ENCODE measurements at places on chromosomes 2 and 18. TPM values are rescaled to one million over a fixed set of nuclear protein-coding genes. Genes with fewer than 3 reads are reported as not detected.

DNA sequence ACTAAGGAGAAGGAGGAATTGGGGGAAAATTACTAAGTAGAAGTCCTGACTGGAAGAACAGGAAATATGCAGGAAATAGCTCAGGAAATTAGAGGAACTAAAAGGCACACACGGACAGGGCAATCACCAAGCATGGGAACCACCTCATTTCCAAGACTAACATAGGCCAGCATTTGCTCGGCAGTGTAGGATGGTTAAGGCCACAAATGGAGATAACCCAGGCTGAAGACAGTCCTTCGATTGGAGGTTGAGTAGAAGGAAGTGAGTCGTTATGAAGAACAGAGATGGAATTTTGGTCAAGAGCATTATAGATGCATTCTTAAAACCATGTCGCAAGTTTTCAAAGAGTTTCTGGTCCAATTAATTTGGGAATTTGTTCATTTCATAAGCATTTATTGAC is 401.4 kb downstream of the ALK start:
- no peak for DNase-seq

DNA sequence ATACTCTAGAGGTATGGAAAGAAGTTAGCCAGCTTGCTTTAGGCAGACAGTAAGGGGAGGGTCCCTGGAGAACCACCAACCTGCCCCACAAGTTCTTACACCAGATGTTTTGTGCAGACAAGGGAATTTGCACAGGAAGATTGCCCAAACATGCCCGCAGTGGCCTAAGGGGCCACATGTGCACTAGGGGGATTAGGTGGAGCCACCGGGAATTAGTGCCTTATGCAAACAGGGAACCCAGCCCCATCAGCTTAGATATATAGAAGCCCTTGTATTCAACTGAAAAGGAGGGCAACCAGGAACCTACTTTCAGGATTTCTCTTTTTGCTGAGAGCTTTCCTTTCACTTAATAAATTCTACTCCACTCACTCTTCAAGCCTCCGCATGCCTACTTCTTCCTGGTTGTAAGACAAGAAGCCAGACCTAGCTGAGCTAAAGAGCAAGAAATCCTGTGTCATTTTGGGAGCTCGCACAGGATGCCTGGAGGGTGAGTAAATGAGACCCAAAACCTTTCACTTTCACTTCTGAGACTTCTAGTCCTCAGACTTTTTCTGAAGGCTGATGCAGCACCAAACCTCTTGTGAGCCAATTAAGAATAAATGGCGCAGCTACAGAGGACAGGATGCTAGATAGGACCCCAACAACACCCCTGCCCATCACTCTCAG is 146.3 kb downstream of the GCA start:
- no peak for DNase-seq

DNA sequence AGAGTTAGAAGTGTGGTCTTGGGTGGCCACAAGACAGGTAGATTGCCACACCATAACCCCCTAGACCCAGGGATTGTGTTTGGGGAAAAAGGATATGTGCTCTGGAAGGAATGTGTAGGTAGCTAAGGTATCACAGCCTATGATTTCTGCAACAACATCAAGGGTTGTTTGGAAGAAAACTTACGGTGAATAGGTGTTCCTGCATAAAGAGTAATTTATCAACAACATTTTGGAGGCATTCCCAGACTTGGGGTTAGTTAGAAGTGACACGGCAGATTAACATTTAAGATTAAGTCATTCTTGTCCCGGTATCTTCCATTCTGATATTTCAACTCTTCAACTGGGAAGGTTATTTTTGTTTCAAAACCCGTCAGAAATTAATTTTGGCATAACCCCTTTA is 65.5 kb downstream of the SPP2 start:
- no peak for DNase-seq

DNA sequence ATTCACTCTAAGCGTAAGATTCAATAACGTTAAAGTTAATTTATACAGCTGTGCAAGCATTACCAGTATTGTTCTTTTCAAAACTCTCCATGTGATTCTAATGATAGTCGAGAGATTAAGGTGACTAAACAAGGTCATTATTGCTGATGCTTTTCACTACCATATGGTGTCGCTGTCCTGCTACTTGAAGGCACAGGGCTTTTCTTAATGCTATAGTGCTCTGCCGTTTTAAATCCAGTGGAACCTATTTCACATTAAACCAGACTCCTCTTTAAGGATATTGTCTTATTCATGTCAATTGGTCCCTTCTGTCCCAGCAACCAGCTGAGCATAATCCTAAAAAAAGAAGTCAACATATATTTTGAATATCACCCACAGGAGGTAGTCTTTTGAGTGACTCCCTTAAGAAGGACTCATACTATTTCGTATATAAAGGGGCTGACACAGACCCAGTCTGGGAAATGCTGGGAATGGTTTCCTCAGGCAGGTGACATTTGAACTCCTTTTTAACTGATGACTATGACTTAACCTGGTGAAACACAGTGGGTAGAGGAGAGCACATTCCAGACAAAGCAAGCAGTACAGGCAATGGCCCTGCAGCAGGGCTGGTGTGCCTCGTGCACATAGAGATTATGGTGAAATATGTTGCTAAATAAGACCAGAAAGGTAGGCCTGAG is 53.9 kb upstream of the CYTIP start:
- DNase-seq: no peak

- DNase-seq: no peak
These were observed 1.1 kb downstream of the PTH2R start for GRCh38 chr2:208407667-208408066.

DNA sequence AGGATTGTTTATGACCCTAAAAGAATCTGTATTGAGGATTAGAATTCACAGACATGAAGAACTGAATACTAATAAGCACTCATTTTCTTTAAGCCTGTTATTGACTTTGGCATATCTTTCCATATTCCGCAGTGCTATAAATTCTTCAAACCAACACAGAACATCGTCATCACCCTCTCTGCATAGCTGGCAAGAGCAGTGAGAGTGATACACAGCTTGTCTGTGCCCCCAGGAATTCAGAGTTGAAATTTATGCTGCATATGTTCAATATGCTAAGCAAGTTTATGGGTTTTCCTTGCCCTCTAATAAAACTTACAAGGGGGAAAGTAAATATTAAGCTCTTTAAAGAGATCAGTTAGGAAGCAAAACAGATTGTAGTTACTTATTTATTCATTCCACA is 32.7 kb downstream of the CTLA4 start:
- no peak for DNase-seq

DNA sequence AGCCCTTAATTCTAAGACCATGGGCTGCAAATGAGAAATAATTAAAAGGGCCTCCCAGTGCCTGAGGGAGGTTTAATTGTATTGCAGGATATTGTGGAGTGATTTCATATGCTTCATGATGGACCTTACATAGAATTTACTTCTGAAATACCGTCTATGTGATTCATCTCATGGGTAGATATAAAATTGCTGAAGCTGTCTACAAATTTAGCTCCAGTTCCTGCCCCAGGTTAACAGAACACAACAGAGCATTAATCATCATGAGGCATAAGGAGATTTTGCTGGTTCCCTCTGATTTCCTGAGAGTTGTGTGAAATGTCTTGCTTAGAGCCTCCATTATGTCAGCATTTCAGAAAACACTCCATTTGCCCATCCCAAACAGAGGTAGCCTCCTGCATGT is 770 bp downstream of the UPP2 start:
- no peak for DNase-seq

GRCh38 chr2:53104263-53104662 is 663.3 kb upstream of the CHAC2 start:
- no peak for DNase-seq

- DNase-seq: no peak
These were observed 391.5 kb downstream of the TXNL1 start for GRCh38 chr18:56246916-56247315.

GRCh38 chr2:85251070-85251616 is 76.6 kb downstream of the TGOLN2 start:
- DNase-seq: no peak

- peak; percentile 90 for DNase-seq
These were observed 7.5 kb downstream of the SERTAD2 start for GRCh38 chr2:64646007-64646880.

DNA sequence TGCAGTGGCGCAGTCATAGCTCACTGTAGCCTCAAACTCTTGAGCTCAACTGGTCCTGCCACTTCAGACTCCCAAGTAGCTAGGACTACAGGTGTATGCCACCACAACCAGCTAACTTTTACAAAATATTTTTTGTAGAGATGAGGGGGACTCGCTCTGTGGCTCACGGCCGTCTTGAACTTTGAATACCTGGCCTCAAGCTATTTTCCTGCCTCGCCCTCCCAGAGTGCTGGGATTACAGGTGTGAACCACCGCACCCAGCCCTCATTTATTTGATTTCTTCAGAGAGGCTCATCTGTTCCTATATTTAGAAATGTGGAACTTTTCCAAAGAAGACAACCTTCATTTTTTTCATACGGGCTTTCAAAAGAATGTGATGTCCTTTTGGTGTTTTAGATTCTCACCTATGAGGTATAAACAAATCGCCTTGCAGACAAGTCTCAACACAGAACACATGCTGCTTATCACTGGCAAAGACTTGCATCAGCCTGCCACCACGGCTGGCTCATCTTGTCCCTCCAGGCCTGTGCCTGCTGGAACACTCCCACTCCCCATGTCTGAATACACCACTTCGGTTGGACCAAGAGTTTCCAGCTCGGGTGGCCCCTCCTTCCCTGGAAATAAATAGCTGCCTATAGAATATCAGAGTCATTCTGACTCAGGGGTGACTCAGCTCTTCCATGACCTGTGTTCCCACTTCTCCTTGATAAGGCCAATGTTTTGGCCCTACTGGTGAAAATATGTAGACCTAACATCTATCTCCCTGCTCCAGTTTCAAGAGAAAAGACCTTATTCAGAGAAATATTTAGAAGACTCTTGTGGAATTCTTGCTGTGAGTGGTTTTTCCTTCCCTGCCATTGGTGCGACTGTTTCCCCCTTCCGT is 202.6 kb downstream of the TGIF1 start:
- DNase-seq: peak; percentile 74

DNA sequence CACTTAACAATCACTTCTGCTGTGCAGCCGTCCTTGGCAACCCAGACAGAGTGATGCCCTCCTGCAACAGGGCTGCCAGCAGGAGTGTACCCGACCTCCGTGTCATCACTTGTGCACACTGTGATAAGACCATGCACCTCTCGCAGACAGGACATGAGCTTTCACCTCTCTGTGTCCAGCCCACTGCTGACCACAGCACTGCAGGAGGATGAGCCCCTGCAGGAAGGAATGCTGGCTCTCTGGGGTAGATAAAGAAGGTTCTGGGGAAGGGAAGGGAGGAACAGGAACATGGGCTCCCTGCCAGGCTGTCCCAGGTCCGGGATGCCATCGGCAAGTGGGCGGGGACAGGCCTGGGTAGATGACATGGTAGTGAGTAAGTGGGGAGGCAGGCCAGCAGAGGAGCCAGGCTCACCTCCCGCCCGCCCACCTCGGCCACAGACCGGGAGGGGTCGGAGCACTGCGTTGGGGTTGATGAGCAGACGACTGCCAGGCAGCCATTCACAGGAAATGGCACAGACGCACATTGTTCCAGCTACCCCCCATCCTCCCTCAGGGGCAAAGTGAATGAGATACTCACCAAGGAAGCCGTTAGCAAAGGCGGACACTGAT is 18.6 kb upstream of the COL6A3 start:
- peak; percentile 94 for DNase-seq

- DNase-seq: no peak
These were observed 246.9 kb downstream of the LDLRAD4 start for GRCh38 chr18:13465476-13465875.

DNA sequence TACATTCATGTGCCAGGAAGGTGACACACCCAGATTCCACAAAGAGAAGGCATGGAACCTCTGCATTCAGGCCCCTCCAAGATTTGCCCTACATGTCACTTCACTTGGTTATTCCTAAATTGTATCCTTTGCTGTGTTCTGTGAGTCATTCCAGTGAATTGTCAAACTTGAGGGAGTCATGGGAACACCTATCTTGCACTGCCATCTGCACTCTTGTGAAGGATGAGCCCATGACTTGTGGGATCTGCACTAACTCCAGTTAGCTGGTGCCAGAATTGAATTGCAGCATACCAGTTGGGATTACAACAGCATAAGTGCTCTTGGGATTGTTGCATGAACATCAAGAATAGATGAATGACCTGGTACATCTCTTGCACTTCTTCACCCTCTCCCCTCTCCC is 1288.0 kb upstream of the ZEB2 start:
- DNase-seq: no peak

DNA sequence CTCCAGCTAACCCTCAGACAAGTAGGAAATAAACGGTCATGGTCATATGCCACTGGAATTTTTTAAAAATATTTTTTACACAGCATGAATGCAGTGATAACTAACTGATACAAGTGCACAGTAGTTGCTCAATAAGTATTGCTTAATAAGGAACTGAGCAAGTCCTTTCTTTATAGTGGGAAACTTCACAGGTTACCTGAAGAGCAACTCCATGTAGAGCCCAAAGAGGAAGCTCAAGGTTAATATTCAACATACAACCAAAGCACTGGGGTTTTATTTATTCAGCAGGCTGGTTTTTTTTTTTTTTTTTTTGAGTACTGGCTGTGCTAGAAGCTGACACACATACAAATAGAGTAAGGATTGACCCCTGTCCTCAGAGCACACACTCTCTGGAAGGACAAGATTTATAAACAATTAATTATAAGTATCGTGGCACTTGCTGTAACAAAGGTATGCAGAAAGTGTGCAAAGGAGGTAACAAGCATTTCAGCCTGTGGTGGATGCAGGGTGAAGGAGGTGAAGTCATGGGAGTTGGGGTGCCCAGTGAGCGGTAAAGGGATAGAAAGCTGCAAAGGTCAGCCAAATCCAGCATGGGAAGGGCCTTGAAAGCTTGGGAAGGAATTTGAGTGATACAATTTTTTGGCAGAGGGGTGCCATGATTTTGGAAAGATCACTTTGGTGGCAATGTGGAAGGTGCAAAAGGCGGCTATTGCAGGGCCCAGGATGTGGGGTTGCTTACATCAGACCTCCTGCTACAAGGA is 52.7 kb downstream of the ATOH8 start:
- no peak for DNase-seq

SCN3A gene
- 0.43 TPM for total RNA-seq

TUBA3D gene
- not detected for total RNA-seq

CROCC2 gene
- not detected for total RNA-seq

TMEM200C gene
- not detected for total RNA-seq

ANKAR gene
- total RNA-seq: 2.6 TPM

HOXD1 gene
- not detected for total RNA-seq

FABP1 gene
- total RNA-seq: not detected

STK39 gene
- total RNA-seq: 21.8 TPM

DSEL gene
- total RNA-seq: not detected
